Activated CD8-positive, alpha-beta T cell treated with anti-CD3 and anti-CD28 coated beads, Interleukin-2, amount 10 ng/mL, durations not matched to agents 7 days and 5 days (primary cell): ENCODE measurements at places on chromosomes 6 and 20. TPM values are rescaled to one million over a fixed set of nuclear protein-coding genes. Genes with fewer than 3 reads are reported as not detected.

OXT gene
- not detected for total RNA-seq

PLN gene
- total RNA-seq, result not detected

ADGRB3 gene
- total RNA-seq, result not detected

SOX4 gene
- total RNA-seq, result 0.83 TPM

OR12D2 gene
- not detected for total RNA-seq

TMC2 gene
- not detected for total RNA-seq

- no peak overlapping the region for H3K27ac ChIP-seq
- no peak overlapping the region for H3K4me3 ChIP-seq
- H3K27me3 ChIP-seq, result peaks cover 21% of the 10 kb centered on the region
- H3K36me3 ChIP-seq, result no peaks in the 10 kb centered on the region
- DNase-seq, result no peak
These were observed 89.6 kb downstream of the PCSK2 start for GRCh38 chr20:17316316-17317038.

- no peaks in the 10 kb centered on the region for H3K27me3 ChIP-seq
- no peak for DNase-seq
- no peak overlapping the region for H3K27ac ChIP-seq
- H3K36me3 ChIP-seq, result no peaks in the 10 kb centered on the region
- no peak overlapping the region for H3K4me3 ChIP-seq
- no peaks in the 10 kb centered on the region for H3K4me1 ChIP-seq
These were observed 636.0 kb downstream of the BCKDHB start for GRCh38 chr6:80742481-80742880.

- H3K36me3 ChIP-seq, result no peaks in the 10 kb centered on the region
- no peaks in the 10 kb centered on the region for H3K4me1 ChIP-seq
These were observed 200.0 kb downstream of the ZMYND8 start for GRCh38 chr20:47156301-47157137.

DNA sequence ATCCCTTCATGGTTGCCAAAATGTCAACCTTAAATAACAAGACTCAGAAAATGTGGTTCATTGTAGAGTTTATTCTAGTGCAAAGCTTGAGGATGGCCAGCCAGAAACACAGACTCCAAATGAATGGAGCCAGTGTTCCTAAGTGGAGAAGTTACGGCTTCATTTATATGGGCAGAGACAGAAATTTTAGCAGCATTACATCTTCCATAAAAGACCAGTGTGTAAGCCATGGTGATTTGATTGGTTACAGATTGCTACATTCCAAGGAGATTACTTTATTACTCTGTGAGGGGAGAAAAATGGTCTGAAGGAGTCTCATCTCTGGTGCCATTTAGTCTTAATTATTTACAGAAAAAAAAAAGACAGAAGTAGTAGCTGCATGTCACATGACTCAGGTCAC lies 97.8 kb downstream of the OTOR start:
- H3K4me1 ChIP-seq, result no peaks in the 10 kb centered on the region
- H3K4me3 ChIP-seq, result no peak overlapping the region
- no peaks in the 10 kb centered on the region for H3K36me3 ChIP-seq
- no peak for DNase-seq
- no peaks in the 10 kb centered on the region for H3K27me3 ChIP-seq
- H3K27ac ChIP-seq, result no peak overlapping the region

DNA sequence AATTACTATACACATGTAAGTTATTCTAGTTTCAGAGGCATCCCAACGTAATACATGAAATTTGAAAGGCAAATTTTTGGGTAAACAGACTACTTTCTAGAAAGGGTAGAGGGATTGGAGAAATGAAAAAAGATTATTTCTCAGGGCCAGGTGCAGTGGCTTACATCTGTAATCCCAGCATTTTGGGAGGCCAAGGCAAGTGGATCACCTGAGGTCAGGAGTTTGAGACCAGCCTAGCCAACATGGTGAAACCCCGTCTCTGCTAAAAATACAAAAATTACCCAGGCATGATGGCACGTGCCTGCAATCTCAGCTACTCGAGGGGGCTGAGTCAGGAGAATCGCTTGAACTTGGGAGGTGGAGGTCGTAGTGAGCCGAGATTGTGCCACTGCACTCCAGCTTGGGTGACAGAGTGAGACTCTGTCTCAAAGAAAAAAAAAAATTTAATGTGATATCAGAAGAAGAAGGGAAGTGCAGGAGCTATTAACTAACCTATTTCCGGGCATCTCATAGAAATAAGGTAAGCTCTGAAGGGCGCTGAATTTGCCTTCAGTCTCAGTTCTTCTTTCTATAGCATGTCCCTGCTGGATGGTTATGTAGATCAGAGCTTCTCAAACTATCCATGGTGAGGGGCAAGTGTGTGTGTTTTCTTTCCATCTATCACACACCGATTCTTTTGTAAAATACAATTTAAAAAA lies 100.3 kb upstream of the MTHFD1L start:
- H3K27me3 ChIP-seq, result no peaks in the 10 kb centered on the region
- no peaks in the 10 kb centered on the region for H3K4me1 ChIP-seq
- DNase-seq, result no peak

GRCh38 chr20:26276554-26277210 lies 580.0 kb upstream of the ZNF337 start:
- H3K27ac ChIP-seq, result no peak overlapping the region
- no peak for DNase-seq
- H3K4me3 ChIP-seq, result no peak overlapping the region
- H3K4me1 ChIP-seq, result peaks cover 34% of the 10 kb centered on the region
- H3K27me3 ChIP-seq, result no peaks in the 10 kb centered on the region
- H3K36me3 ChIP-seq, result peaks cover 47% of the 10 kb centered on the region

DNA sequence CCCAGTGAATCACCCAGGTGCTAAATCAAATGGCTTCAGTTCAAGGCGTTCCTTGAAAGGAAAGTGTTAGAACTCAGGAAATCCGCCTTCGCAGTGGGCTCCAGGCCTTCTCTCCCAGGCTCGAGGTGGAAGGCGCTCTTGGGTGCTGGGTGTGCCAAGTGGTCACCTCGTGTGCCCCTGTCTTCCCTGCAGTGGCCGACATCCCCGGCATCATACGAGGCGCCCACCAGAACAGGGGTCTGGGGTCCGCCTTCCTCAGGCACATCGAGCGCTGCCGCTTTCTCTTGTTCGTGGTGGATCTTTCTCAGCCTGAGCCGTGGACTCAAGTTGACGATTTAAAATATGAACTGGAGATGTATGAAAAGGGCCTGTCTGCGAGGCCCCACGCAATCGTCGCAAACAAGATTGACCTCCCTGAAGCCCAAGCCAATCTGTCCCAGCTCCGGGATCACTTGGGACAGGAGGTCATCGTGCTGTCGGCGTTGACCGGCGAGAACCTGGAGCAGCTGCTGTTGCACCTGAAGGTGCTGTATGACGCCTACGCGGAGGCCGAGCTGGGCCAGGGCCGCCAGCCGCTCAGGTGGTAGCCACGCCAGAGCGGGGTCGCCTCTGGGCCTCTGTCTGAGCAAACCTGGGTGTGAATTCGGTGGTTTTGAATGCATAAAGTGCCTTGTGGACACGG lies 17.8 kb downstream of the MTG2 start:
- peaks cover under 1% of the 10 kb centered on the region for H3K4me1 ChIP-seq
- H3K4me3 ChIP-seq, result no peak overlapping the region
- no peak for DNase-seq
- no peaks in the 10 kb centered on the region for H3K27me3 ChIP-seq
- no peak overlapping the region for H3K27ac ChIP-seq

- peaks cover 18% of the 10 kb centered on the region for H3K27me3 ChIP-seq
- H3K4me1 ChIP-seq, result peaks cover 10% of the 10 kb centered on the region
- no peak overlapping the region for H3K4me3 ChIP-seq
- no peak for DNase-seq
These were observed 220.1 kb upstream of the GGTLC1 start for GRCh38 chr20:24208652-24209051.

DNA sequence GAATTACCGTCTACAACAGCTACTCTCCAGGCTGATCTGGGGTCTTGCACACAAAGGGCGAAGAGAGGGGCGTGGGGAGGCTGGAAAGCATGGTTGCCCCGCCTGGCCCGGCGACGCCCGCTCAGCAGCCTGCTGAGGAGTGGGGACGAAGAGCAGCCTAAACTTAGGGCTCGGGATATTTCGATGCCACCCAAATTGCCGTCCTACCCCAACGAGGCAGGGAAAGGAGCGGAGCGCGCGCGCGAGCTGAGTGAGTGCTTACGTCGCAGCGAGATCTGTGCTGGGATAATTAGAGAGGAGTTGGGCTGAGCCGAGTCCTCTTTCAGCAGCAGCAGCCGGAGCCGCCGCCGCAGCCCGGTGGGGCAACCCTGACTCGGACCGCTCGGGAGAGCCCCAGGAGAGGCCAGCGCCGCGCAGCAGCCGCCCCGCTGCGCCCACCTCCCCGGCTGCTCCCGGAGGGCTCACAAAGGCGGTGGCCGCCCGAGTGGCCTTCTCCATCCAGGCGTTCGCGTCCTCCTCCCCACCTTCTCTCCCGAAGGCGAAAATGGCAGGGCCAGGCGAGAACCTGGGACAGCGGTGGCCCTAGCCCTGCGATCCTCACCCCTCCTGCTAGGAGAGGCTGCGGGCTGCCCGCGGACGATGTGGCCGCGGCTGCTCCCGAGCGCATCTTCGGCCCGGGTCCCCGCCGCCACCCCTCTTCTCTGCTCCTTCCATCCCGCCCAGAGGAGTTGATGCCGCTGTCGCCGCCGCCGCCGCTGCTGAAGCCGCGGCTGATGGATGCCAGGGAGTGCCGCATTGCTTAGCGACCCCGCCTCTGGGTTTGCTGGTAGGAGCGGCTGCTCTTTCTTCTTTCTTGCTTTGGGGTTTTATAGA lies at the start of gene CLVS2:
Gene CLVS2 (plus strand): TSS at position 315 of the 873 bp plus-strand sequence. CDS start 1,543 bp downstream, outside the sequence.
- H3K4me3 ChIP-seq, result no peak within 1 kb of the TSS
- no peaks in the 10 kb centered on the region for H3K4me1 ChIP-seq
- H3K27me3 ChIP-seq, result peaks cover 30% of the 10 kb centered on the region
- no peaks in the 10 kb centered on the region for H3K36me3 ChIP-seq
- no peak within 1 kb of the TSS for H3K27ac ChIP-seq

GRCh38 chr20:48219306-48219705 lies 434.0 kb upstream of the SULF2 start:
- no peak overlapping the region for H3K4me3 ChIP-seq
- no peaks in the 10 kb centered on the region for H3K36me3 ChIP-seq
- H3K27me3 ChIP-seq, result no peaks in the 10 kb centered on the region
- H3K4me1 ChIP-seq, result no peaks in the 10 kb centered on the region
